ENCODE measurements at places on chromosomes 6 and 20.

DNA sequence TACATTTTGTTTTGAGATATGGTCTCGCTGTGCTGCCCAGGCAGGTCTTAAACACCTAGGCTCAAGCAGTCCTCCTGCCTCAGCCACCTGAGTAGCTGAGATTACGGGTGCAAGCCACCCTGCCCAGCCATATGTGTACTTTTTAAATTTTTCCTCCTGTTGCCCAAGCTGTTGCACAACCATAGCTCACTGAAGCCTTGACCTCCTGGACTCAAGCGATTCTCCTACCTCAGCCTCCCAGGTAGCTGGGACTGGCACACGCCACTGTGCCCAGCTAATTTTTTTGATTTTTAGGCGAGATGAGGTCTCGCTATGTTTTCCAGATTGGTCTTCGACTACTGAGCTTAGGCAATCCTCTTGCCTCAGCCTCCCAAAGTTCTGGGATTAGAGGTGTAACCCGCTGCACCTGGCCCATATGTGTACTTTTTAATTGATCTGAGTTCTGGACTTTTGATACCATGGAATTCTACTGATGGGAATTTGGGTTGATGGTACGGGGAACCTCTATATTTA, 44.9 kb downstream of the ITCH start:
- no peak for DNase-seq

DNA sequence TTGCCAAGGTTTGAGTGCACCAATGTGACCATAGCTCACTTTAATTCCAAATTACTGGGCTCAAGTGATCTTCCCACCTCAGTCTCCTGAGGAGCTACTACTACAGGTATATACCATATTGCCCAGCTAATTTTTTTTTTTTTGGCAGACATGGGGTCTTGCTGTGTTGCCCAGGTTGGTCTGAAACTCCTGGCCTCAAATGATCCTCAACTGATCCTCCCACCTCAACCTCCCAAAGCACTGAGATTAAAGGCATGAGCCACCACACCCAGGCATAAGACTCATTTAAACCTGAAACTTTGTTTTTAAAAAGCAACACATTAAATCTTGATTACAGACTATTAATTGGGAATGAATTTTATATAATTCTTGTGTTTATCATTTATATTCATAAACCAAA, 67.7 kb downstream of the ARHGAP18 start:
- no peak for DNase-seq

DNA sequence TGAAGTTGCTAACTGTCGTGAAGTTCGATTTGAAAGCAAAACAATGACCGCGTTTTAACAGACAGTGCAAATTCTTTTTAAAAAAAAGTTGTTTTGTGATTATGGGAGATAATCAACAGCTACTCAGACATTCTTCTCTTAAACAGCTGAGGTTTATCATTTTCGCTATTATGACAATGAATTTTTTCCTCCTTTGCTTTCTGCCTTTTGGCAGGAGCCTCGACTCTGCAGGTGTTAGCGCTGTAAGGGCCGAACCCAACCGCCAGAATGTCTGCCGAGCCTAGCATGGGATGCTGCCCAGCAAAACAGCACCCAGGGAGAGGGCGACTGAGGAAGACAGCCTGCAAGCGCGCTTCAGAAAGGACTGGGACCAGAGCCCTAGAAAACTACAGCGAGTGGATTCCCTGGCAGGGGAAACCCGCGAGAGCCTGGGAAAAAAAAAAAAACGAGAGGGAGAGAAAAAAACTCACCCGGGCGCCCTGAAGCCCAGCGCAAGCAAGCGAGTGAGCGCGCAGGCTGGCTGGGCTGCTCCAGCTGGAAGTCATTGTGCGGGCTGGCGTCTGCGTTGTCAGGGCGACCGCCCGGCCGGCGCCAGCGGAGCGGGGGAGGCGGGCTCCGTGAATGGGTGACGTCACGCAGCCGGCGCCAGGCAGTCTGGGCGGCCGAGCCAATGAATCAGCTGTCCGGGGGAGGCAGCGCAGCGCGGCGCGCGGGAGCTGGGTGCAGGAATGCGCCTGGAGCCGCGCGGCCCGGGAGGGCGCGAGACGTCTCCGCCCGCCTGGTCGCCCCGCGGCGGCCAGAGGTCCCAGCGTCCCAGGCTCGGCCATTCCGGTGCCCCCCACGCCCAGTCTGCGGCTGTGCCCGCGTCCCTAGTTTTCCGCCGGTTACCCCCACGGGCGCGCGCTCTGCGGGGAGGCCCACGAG, 32.7 kb upstream of the ID4 start:
- DNase-seq, result peak; percentile 99

DNA sequence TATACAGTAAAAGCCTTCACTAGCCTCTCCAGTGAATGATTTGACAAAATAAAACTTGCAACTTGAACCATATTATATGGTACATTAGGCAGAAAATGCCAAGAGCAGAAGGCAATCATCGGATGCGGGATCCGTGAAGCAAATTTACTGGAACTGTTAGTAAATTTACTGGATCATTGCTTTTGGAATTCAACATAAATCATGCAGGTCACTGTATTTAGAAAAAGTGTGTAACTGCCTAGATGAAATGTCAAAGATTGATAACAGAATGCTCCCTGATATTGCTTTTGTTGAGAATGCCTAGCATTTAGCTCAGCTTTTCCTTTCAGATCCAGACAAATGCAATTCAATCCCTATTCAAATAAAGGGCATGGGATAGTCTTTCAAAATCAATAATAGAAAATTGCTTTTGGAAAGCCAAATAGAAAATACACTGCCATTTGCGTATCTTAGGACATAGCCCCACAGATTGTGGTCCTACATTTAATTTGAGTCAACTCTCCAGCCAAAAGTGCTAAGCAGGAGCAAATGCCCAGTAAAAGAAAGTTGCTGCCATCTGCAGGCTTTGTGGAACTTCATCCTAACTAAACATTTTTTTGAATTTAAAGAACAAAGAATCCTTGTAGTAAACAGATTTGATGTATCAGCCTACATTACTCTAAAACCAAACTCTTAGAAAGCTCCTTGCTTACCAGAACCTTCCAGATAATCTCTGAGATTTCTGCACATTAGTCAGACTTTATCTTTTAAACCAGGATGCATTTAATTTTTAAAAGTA, 109.5 kb upstream of the HSF2 start:
- DNase-seq, result no peak

DNA sequence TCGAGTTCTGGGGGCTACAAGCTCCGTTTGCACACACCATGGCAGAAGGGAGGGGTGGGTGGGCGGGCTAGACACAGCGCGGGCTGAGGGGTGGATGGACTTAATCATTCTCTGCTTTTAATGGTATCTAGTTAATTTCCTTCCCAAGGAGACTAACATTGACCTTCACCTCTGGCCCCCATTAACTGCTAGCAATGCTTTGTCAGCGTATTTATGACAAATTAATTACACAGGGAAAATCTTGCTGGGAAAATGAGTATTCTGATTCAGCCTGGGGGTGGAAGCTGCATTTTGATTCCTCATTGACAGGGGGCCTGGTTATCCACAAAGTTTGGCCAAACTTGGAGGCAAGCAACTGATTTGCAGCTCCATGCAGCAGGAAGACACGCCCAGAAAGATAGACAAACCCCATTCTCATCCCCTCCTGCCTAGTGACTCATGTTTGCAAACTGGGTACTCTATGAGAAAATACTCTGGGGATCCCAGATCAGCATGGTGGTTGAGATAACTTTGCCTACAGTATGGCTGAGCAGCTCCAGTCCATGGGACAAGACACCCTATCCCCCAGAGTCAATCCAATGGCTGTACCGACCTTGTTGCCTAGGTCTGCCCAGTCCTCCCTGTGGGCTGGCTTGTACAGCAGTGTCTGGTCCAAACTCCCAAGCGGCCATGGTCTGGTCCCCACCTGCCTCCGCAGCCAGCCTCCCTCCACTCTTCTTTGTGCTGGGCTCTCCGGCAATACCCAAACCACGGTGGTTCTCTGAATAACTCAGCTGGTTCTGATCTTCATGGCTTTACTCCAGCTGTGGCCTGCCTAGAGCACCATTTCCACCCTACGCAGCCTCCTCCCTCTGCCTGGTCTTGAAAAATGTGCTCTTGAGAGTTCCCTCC, 19.7 kb downstream of the ZBP1 start:
- DNase-seq, result no peak

DNA sequence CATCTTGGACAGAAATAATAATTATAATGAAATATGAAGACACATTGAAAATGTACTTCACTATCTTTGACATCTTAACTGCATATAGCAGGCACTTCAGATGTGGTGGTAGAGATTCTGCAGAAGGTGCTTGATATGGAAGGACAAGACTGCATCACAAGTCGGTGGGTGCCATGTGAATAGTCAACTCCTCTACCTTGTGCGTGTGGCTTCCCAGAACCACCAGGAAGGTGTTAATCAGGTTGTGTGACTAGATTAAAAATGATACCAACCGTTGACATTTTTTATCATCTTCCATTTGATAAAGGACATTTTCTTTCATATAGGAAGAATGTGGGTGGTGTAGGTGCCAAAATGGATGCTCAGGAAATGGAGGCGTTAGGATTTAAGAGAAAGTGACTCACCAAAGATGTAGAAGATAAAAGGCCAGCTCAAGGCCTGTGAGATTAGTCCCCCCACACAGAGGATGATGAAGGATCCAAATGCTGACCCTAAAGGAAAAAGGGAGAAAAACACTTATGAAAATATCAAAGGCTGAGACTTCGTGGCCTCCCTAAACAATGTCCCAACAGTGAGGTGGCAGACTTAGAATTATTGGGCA, 12.3 kb downstream of the SLC17A2 start:
- no peak for DNase-seq

- DNase-seq, result no peak
Measured at GRCh38 chr20:55646851-55647250, 358.5 kb downstream of the CBLN4 start.

DNA sequence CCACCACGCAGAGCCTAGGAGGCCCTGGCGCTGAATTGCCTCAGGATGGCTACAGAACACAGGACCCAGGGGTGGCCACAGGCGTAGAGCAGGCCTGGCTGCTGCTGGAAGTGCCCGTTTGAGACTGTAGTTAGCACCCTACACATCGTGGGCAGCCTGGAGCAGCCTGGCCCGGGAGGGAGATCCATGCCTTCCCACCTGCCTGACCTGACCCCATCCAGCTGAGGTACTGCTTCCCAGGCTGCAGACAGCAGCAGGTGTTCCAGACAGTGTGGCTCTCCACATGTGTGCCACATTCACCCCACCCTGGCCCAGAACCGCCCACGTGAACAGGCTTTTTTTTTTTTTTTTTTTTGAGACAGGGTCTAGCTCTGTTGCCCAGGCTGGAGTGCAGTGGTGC, 20.9 kb upstream of the MAP1LC3A start:
- DNase-seq, result no peak

DNA sequence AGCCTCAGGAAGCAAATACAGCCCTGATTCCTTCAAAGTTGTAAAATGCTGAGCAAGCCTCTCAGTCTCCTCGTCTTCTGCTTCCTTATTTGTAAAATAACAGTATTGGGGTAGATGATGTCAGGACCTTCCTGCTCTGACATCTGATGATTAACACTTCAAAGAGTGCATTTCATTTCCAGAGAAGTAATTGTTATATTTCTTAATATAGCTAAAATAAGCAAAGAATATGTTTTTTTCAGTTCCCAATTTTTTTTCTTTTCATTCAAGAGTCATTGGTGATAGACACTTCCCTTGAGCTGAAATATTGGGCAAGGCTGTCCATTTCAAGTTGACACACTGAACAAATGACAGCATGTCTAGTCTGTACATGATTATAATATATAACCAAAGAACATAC, 53.4 kb downstream of the SLX4IP start:
- no peak for DNase-seq

- no peak for DNase-seq
Measured at GRCh38 chr6:10030942-10031537, 383.8 kb downstream of the TFAP2A start.

DNA sequence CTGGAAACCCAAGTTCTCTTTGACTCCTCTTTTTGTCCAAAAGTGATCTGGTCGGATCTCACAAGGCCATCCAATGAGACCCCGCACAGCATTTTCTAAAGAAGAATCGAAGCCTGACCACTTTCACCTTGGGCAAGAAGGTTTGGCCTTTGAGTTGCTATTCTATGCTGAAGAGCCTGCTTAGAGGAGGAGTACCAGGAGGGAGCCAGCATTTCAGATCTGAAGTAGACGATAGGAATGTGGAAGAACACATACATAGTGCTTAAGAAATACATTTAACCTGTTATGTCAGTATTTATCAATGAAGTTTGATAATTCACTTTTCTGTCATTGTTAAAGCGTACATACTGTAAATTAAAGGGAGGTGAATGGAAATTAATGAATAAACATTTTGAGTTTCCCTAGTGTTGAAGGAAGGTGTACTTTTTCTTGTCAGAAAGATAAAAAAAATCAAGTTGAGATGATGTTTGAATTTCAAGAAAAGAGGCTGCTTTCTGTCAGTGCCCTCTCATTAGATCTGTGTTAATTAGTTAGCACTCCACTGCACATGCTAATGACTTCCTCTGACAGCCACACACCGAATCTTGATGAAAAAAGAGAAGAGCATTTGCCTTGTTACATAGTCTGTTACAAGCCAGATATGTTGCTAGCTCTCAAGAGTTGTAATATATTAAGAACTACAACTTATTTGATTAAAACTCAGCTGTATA, 10.9 kb upstream of the TDRD6 start:
- no peak for DNase-seq

GRCh38 chr6:160274871-160275510, 16.4 kb upstream of the SLC22A2 start:
- no peak for DNase-seq

GRCh38 chr20:32240205-32240604, 32.5 kb downstream of the POFUT1 start:
- no peak for DNase-seq

GRCh38 chr6:68025764-68026163, 609.3 kb upstream of the ADGRB3 start:
- DNase-seq, result no peak

GRCh38 chr6:141996823-141997222, 135.9 kb upstream of the GJE1 start:
- DNase-seq, result no peak

GRCh38 chr6:154888421-154889295, 106.5 kb upstream of the TIAM2 start:
- no peak for DNase-seq

DNA sequence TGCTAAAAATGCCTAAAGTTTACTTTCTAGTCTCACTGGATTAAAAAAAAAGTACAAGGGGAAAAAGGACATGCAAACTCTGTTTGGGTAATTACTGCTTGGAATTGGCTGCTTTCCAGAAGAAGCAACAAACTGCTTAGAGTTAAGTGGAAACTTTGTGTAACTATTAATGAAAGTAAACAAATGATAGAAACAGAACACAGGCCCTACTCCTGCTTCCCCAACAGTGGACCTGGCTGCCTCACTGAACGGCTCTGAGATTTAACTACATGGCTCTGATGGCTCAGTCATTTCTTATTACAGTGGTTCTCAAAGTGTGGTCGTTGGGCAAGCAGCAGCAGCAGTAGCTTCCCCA, 108.5 kb downstream of the MAN1A1 start:
- DNase-seq, result no peak

DNA sequence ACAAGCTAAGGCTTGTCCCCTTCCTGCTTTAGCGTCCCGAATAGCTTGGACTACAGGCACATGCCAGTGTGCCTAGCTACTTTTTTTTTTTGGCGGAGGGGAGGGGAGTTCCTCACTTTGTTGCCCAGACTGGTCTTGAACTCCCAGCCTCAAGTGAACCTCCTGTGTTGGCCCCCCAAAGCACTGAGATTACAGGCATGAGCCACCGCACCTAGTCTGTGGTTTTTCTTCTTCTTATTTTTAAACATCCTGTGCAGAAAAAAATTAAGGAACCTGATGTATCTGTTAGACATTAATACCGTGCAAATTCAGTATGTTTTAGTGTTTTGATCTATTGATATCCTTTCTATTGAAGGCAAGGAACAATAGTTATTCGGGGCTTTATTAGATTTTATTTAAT, 25.7 kb downstream of the HIVEP1 start:
- no peak for DNase-seq

- no peak for DNase-seq
Measured at GRCh38 chr6:89050155-89050554, 30.4 kb upstream of the PNRC1 start.

GRCh38 chr6:3915076-3915791, 66.1 kb downstream of the FAM50B start:
- DNase-seq, result no peak

Data from posterior cingulate gyrus (tissue), 11 donors.